Cerebellar cortex (tissue), 1 donor: ENCODE measurements at places on chromosomes 2 and 18.

DNA sequence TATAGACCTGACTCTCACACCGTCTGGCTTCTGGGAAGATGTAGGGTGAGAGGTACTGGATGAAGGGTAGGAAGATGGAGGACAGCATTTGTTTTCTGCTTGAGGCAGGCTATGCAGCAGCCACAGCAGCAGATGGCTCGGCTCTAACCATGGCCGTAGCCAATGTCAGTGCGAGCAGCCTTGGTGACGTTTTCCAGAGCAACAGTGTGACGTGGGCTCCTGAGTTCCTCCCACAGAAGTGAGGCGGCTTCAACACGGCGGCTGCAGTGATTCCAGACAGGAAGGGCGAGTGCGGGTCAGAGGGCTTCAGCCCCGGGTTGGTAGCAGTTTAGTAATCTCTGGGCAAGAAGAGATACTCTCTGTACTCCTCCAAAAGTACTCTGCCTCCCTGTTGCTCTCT lies 133.0 kb upstream of the MYT1L start:
- peak; percentile 85 for DNase-seq

DNA sequence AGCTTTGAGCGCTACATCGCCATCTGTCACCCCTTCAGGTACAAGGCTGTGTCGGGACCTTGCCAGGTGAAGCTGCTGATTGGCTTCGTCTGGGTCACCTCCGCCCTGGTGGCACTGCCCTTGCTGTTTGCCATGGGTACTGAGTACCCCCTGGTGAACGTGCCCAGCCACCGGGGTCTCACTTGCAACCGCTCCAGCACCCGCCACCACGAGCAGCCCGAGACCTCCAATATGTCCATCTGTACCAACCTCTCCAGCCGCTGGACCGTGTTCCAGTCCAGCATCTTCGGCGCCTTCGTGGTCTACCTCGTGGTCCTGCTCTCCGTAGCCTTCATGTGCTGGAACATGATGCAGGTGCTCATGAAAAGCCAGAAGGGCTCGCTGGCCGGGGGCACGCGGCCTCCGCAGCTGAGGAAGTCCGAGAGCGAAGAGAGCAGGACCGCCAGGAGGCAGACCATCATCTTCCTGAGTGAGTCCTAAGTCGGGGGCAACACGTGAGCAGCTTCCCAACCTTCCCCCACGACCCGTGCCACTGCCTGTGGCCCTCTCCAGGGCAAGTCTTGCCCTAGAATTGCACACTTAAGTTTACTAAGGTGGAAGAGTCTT lies 928 bp downstream of the GPR39 start:
- no peak for DNase-seq

DNA sequence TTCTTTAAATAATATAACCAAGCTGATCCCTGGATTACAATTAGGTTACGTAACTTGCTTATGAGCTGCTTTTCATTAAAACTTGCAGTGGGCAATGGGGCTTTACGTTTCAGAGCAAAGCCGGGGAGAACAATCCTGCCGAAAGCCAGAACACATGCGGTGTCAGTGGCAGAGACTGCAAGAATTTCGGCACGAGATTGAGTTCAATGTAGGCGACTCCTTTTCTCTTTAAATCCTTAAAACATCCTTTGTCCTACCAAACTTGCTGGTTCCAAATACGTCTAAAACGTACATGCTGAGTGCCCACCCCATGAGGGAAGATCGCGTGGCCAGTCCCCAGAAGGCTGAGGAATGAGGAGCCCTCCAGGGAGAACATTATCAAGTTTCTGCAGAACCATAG lies 36.8 kb upstream of the NCOA1 start:
- peak; percentile 62 for DNase-seq

- DNase-seq = peak; percentile 75
Measured at GRCh38 chr2:130183512-130184373, 1.7 kb downstream of the MZT2B start.

DNA sequence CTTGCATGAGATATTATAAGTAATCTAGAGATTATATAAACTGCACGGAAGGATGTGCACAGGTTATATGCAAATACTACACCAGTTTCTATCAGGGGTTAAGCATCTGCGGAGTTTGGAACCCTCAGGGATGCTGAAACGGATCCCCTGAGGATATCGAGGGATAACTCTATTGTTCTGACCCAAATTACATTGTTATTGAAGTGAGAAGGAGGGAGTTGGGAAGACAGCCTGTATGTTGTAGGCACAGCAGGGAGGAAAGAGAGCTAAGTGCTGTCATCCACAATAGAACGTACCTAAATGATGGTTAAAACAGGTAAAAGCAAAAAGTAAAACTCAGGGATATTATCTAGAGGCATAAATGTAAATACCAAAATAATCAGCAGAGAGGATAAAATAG lies 44.6 kb upstream of the SMAD2 start:
- DNase-seq = no peak
